Neural crest cell (in vitro differentiated cells): ENCODE measurements at places on chromosomes 2 and 18. TPM values are rescaled to one million over a fixed set of nuclear protein-coding genes. Genes with fewer than 3 reads are reported as not detected.

DNA sequence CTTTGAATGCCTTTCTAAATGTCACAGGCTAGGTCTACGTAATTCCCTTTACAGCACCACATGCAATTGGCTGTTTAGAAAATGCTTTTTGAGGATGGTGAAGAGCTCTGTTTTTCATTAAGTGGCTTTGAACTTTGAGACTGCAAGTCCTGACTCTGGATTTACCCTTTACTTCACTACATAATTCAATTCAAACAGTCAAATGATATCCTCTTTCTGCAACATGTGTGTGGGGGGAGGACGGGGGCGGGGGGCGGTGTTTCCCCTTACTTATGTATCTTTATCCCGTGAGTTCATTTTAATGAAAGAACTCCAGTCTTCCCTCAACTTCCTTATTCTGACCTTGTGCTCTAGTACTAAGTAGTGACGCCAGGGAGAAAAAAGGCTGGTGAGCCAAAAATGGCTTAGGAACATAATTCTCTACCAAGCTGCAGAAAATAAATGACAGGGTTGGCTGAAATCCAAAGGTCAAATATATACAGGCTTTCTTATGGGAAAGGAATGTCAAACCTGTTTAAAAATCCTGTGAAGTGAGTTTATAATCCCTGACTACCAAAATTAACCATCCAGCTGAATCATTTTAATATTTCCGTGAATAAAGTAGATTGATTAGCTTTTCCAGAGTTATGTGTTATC lies 119.6 kb downstream of the SLC8A1 start:
- no peak overlapping the region for H3K4me3 ChIP-seq
- no peaks in the 10 kb centered on the region for H3K36me3 ChIP-seq
- no peaks in the 10 kb centered on the region for H3K27me3 ChIP-seq
- no peak overlapping the region for H3K27ac ChIP-seq
- no peak for DNase-seq

GRHL1 gene
- 2.0 and 3.4 TPM in 2 replicates for total RNA-seq

- H3K4me3 ChIP-seq = no peak overlapping the region
- H3K36me3 ChIP-seq = no peaks in the 10 kb centered on the region
- DNase-seq = no peak
Observed at GRCh38 chr2:234623521-234623991, 126.7 kb upstream of the ARL4C start.

GRCh38 chr2:182349268-182349667 lies 77.6 kb downstream of the PDE1A start:
- H3K4me3 ChIP-seq = no peak overlapping the region
- H3K27me3 ChIP-seq = no peaks in the 10 kb centered on the region
- H3K36me3 ChIP-seq = no peaks in the 10 kb centered on the region

TEKT4 gene
- not detected in 2 replicates for total RNA-seq

POTEI gene
- 1.1 and 1.3 TPM in 2 replicates for total RNA-seq

DNA sequence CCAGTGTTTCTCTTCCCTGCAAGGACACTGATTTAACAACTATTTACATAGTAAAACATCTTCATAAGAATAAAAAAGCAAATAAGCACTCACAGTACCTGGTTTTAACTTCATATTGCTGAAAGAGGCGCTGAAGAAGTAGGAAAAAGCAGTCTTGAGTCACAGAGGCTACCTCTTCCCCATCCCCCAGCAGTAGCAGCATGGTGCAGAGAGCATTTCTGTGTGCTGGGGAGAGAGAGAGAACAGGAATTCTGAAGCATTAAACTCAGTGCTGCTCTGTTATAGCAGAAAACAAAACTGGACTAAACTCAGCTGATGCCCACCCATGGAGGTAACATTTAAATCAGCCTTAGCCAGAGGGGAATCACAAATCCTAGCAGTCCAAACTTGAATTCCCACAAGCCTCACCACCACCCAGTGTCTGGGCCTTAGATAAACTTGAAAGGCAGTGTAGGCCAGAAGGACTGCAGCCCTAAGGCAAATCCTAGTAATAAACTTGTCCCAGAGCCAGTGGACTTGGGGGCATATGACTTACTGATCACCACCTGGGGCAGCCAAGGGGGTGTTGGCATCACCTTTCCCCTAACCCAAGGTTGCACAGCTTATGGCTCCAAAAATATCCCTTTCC lies 321.8 kb upstream of the CWC22 start:
- DNase-seq = no peak
- no peaks in the 10 kb centered on the region for H3K4me1 ChIP-seq
- H3K4me3 ChIP-seq = no peak overlapping the region
- peaks cover 4% of the 10 kb centered on the region for H3K36me3 ChIP-seq
- no peaks in the 10 kb centered on the region for H3K27me3 ChIP-seq
- no peak overlapping the region for H3K27ac ChIP-seq

ADAM23 gene
- 31.2 and 34.0 TPM in 2 replicates for total RNA-seq

DNA sequence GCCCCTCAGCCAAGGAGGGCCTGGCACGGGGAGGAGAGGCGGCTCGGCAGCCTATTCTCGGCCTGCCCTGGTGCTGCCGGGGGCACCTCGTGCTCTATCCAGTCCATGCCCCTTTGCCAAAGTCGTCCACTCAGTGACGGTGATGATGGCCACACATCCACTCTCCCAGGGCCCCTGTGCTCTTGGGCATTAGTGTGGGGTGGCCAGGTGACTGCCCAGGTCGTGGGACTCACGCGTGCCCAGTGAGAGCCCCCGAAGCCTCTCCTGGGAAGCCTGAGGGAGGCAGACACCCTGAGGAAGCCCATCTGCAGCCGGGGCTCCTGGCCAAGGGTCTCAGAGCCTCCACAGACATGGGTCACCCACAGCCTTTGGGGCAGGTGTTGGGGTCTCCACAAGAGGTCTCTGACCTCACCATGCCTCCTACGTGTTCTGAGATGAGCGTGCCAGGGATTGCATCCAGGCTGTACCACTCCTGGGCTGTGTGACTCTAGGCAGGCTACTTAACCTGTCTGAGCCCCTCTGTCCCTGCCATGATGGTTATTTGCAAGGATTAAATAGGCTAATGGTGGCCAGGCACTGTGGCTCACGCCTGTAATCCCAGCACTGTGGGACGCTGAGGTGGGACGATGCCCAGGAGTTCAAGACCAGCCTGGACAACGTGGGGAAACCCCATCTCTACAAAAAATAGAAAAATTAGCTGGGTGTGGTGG lies 12.9 kb downstream of the RAMP1 start:
- no peak overlapping the region for H3K4me3 ChIP-seq
- no peak for DNase-seq
- H3K4me1 ChIP-seq = peaks cover 9% of the 10 kb centered on the region
- no peaks in the 10 kb centered on the region for H3K36me3 ChIP-seq
- H3K27ac ChIP-seq = no peak overlapping the region

GRCh38 chr2:69434753-69435152 lies 2.5 kb downstream of the NFU1 start:
- peak overlapping the region; percentile 40 for H3K27ac ChIP-seq
- H3K36me3 ChIP-seq = no peaks in the 10 kb centered on the region
- H3K4me1 ChIP-seq = peaks cover 26% of the 10 kb centered on the region
- H3K4me3 ChIP-seq = peak overlapping the region; percentile 99
- DNase-seq = no peak
- H3K27me3 ChIP-seq = no peaks in the 10 kb centered on the region

GRCh38 chr2:205946226-205946625 lies 139.7 kb downstream of the INO80D start:
- DNase-seq = no peak
- peak overlapping the region; percentile 39 for H3K27ac ChIP-seq

DNA sequence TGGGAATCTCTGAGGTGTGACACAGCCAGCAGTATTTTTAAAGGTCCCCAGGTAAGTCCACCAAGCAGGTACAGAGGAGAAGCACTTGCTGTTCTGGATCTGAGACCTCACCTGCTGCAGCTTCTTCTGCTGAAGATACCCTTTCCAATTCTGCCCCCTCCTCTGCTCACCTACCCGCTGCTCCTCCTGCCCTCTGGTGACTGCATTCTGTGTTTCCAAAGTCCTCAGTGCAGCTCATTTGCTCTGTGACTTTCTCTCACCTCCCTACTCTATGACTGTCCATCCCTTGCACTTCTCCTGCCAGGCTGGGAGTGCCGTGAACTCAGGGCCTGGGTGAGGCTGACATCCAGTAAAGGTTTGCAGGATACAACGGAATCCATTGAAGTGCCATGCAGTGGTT lies 205.2 kb upstream of the LYPD1 start:
- DNase-seq = no peak
- no peaks in the 10 kb centered on the region for H3K4me1 ChIP-seq
- no peak overlapping the region for H3K4me3 ChIP-seq
- peaks cover 3% of the 10 kb centered on the region for H3K36me3 ChIP-seq
- H3K27ac ChIP-seq = no peak overlapping the region
